ENCODE measurements at places on chromosomes 16 and 17. TPM values are rescaled to one million over a fixed set of nuclear protein-coding genes. Genes with fewer than 3 reads are reported as not detected.

ZG16B gene
- not detected for total RNA-seq

- ATAC-seq = no peak
Observed at GRCh38 chr17:8994319-8994718, 27.0 kb upstream of the NTN1 start.

DNA sequence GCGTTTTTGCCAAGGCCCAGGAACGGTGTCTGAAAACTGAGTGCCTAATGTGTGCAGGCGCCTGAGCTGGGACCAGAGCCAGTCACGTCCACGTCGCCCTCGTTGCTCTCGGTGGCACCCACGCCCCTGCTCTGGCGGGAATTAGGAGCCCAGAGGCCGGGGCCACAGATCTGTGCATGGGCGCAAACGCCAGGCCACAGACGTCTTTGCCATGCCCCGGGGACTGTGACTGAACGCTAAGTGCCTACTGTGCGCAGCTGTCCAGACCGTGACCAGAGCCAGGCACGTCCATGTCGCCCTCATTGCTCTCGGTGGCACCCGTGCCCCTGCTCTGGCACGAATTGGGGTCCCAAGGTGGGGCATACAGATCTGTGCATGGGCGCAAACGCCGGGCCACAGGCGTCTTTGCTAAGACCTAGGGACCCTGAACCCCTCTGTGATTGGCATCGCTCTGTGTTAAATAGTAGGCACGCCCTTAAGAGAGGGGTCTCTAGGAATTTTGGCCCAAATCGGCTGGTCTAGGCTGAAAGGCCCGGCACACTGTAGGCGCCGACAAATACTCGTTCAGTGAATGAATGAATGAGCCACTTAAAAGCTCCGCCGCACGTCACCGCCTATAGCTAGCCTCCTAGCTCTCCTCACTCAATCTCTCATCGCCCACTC lies 827 bp upstream of the UBALD1 start:
- ATAC-seq = no peak

HS3ST4 gene
- not detected for total RNA-seq

DNA sequence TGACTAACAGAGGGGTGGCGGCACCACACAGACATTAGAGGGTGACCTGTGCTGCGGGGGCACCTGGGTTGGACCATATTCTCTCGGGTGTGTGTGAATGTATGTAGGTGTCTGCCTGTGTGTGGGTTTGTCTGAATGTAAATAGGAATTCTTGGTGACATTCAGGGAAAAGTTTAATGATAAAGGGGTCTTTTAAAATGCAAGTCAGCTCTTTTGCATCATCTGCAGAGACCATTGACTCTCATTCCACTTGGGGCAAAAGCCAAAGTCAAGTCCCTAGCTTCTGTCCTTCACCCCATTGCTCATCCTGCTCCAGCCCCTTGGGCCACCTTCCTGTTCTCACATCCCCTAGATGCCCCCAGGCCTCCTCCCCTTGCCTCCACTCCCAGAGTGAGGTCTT lies 23.6 kb downstream of the KSR1 start:
- ATAC-seq = no peak

GRCh38 chr17:69375229-69375628 lies 39.3 kb upstream of the MAP2K6 start:
- no peak for ATAC-seq
